ENCODE measurements at places on chromosomes 16 and 17. TPM values are rescaled to one million over a fixed set of nuclear protein-coding genes. Genes with fewer than 3 reads are reported as not detected.

Gene TBC1D3
- total RNA-seq = not detected

Gene CDH1
- total RNA-seq = 0.16 TPM

Gene TMEM106A
- 7.6 TPM for total RNA-seq

Gene RNF213
- 48.4 TPM for total RNA-seq

Gene SLC16A13
- 1.2 TPM for total RNA-seq

Gene TAT
- total RNA-seq = not detected

Gene PIK3R6
- total RNA-seq = 1.1 TPM

Gene ADCY9
- 22.6 TPM for total RNA-seq

Gene TMC5
- 0.42 TPM for total RNA-seq

Gene CCL2
- total RNA-seq = 268 TPM

Gene PIK3R5
- total RNA-seq = 6.3 TPM

Gene TMUB2
- total RNA-seq = 22.5 TPM

Gene CD300LG
- total RNA-seq = 14.5 TPM

Gene DCXR
- 161 TPM for total RNA-seq

Gene WDR59
- total RNA-seq = 35.7 TPM

Gene CCL3
- 0.82 TPM for total RNA-seq

DNA sequence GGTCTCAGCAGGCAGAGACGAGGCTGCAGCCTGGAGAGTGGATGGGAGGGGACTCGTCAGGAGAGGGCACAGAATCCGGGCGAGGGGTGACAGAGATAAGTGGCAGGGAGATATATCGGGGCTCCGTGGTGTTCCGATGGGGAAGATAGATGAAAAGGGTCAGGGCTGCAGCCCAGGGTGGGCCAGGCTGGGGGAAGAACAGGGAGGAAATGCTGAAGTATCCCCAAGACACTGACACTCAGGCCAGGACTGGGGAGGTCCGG lies 2.1 kb downstream of the LGALS3BP start:
- DNase-seq = no peak

- DNase-seq = no peak
Measured at GRCh38 chr17:65723431-65724151, 162.1 kb upstream of the AXIN2 start.

DNA sequence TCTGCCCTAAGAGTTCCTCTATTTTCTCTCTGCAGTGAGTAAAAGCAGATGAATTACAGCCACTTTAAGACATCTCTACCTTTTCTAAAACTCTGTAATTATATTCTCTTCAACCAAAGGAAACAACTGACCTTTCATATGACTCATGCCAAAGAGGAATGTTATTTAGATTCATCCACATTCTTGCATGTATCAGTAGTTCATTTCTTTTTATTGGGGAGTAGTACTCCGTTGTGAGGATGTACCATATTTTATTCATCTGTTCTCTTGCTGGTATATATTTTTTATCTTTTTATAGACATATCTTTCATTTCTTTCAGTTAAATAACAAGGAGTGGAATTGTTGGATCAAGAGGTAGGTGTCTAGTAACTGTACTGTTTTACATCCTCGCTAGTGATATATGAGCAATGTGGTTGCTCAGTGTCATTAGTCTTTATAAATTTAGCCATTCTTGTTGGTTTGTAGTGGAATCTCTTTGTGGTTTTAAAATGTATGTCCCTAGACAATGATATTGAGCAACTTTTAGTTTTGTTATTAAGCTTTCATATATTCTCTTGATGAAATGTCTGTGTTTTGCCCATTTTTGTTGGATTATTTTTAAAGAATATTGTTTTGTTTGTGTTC lies 7.8 kb upstream of the MYH8 start:
- no peak for DNase-seq

DNA sequence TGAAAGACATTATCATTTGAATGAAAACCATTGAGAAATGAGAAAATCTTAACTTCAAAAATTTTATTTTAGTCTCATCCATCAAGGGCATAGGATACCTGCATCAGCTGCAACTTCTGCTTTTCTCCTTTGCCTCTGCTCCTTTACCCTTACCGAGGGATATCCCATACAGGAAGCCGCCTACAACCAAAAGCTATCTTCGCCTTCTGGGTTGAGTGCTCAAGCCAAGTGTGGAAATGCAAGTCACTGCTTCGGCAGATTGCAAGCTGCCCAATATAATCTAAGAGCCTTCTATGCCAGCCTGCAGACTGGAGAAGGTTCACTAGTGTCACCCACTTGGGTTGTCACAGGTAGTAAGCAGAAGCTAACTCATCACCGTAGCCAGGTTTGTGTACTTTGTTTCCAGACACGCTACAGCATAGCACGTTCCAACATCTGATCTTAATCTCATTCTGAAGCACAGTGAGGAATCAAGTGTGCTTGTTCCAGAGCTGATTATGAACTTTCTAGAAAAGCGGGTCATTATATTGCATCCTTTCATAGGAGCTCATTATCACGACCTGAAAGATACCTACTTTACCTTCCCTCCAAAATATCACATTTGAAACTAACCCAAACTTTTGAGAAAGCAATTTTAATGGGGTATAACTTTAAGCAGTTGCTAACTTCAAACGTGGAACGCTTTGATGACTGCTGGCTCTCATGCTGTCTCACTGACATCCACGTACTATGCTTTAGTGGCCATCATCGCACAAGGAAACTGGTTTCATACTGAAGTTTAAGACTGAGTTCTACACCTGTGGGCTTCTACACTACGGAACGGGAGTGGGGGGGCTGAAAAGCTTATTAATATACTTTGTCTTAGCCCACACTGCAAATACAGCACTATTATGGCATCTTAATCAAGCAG lies 8.0 kb upstream of the UNK start:
- no peak for DNase-seq

DNA sequence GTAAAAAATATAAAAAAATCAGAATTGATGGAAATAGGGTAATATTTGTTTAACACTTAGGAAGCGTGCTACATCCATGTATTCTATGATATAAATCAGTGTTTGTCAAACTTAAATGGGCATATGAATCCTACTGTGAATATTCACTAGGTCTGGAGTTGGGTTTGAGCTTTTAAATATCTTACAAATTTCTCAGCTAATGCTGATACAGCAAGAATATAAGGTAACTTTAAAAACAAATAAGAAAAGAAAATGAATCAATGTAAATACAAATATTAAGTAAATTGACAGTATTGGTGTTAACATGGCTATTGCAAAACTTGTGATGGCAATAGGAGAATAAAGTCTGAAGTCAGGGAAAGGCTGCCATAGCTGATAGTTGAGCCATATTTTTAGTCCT lies 3.6 kb downstream of the MYH13 start:
- DNase-seq = no peak

GRCh38 chr17:61517843-61518606 lies 65.8 kb downstream of the TBX4 start:
- no peak for DNase-seq

- peak; percentile 80 for DNase-seq
Measured at GRCh38 chr17:4604111-4604644, 19.8 kb downstream of the SMTNL2 start.

- peak; percentile 45 for DNase-seq
Measured at GRCh38 chr17:19769946-19770652, 22.0 kb upstream of the ALDH3A1 start.

GRCh38 chr16:46832757-46833459 lies 1.9 kb upstream of the C16orf87 start:
- DNase-seq = no peak

DNA sequence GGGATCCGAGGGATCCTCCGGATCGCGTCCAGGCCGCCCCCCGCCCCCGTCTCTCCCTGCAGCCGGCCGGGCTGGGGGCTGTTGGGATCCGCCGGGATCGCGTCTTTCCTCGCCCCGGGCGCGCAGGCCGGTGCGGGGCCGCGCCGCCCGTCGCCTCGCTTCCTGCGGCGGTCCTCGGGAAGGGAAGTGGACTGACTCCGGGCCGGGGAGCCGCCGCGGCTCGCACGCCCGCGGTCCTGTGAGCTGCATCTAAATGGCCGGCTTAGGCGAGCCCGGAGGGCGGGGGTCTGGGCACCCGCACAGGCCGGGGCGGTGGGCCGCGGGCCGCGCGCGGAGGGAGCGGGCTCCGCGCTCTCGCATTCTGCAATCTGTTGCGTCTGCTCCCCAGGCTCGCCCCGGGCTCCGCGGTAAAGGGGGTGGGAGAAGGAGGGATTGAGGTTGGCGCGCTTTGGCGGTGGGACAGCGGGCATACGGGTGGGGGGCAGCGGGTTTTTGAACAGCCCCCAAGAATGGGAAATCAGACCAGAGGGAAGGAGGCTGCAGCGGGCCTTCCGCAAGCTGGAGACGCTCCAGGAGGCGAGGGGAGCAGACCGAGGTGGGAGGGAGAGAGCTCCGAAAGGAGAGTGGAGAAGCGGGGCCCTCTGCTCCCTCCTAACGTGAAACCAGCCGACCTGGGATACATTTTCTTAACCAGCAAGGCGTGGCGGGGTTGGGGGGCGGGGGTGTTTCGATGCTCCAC lies 2.2 kb downstream of the TMEM132E start:
- no peak for DNase-seq

DNA sequence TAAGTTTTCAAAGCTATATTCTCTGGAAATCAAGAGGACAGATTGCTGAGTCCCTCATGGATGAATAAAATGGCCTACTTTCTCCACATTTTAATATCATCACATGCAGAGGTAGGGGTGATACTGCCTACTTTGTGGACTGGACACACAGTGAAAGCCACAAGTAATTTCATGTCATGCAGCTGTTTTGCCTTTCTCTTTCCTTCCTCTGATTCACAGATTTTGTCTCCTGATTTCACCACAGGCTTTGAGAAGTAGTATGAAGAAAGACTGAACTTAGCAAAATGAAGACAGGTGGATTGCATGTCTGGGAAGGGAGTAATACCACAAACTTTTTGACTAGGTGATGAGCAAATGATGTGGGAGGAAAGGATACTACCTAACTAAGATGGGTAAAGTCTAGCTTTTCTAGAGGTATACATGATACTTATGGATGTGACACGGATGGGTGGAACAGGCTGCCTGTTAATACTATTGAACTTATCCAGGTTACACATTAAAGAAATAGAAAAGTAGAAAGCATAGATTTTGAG lies 478.4 kb upstream of the GOT2 start:
- DNase-seq = no peak

- DNase-seq = no peak
Measured at GRCh38 chr17:18959071-18959844, 7.3 kb downstream of the SLC5A10 start.

DNA sequence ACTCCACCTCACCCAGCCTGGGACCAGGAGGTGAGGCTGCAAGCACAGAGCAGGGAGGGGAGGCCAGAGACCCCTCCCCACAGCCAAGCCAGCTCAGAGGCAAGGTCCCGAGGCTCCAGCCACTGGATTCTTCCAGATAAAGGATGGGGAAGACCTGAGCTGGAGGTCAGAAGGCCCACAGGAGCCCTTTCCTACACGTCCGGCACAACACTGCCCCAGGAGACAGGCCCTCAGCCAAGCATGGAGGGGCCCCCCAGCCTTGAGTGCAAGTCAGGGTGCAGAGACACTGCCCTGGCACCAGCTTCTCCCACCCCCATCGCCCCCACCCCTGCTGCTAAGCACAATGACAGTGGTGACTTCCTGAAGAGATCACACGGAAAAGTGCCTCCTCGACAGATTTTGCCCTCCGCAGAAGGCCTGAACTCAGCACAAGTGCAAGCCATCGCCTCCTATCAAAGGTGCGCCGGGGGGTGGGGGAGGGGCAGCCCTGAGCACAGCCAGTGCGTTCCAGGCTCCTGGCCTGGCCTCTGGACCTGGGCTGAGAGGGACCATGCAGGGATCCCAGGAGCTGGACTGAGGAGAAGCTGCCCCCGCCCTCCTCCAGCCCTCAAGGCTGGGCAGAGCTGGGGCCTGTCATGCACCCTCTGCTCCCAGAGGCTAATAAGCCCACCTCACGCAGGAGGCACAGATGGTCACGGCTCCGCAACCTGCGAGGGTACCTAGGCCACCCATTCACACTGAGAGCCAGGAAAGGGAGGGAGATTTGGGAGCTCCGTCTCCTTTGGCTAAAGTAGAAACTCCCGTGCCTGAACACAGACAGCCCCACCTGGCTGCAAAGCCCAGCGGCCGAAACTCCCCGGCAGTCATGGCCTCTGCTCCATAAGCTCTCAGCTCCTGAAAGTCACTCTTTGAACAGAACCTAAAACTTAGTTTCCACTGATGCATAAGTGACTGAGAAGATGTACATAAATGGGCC lies 2.7 kb downstream of the MAFG start:
- no peak for DNase-seq

GRCh38 chr16:58773870-58774269 lies 39.8 kb upstream of the GOT2 start:
- DNase-seq = no peak

DNA sequence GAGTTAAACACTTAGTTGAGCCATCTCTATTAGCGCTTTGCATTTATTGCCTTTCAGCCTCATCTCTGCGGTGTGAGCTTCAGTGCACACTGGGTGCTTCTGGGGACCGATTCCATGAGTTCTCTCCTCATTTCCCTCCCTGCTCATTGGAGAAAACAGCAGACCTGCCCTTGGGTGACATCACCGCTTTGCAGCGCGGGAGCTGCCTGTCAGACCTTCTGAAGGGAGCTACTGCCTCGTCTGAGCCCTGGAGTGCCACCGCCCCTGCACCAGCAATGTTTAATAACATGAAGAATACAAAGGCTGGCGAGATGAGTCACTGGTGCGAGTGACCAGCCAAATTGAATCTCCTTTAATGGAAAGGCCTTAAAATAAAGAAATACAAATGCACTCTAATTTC lies 30.2 kb upstream of the CPPED1 start:
- no peak for DNase-seq

DNA sequence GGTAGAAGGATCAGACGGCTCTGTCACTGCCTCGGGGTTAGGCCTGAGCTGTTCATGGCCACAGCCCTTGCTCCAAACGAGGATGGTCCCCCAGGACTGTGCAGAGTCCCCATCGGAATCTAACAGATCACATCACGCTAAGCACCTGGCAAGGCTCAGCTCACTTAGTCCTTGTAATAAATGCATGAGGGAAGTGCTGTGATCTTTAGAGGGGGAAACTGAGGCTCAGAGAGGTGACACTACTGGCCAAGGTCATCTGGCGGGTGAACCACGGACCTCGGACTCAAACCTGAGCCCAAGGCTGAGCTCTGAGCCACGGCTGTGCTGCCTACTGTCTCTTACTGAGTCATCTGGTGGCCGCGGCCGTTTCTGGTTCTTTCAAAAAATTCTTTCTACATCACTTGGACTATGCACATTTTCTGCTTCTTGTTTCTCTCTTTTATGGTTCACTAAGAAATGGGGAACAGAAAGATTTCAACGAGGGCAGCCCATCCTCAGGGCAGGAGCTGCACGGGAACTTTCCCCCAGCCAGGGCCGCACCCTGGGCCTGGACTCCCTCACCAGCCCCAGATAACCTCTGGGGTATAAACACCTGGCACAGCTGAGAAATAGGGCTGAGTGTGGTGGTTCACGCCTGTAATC lies 55.6 kb downstream of the COTL1 start:
- DNase-seq = peak; percentile 42

GRCh38 chr17:17508019-17508535 lies 11.9 kb upstream of the RASD1 start:
- DNase-seq = peak; percentile 20

GRCh38 chr16:82027629-82028064 lies 7.4 kb upstream of the HSD17B2 start:
- DNase-seq = no peak

DNA sequence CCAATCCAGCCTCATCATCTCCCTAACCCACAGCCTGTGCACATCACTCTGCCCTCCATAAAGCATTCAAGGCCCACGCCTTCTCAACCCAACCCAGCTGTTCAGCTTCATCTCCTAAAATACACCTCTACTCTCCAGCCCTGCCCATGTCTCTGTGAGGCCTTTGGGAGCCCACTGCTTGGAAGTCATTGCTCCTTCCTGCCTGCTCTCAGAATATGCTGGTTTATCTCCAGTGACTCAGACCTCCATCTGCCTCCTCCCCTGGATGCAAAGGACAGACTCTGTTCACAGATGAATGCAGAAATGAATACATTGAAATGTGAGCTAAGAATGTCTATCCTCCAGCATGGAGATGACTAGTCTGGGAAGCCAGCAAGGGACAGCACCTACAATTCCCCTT lies 19.0 kb downstream of the KCNG4 start:
- DNase-seq = no peak
